Motor neuron (in vitro differentiated cells): ENCODE measurements at places on chromosomes 11 and 22. TPM values are rescaled to one million over a fixed set of nuclear protein-coding genes. Genes with fewer than 3 reads are reported as not detected.

GRCh38 chr22:28005513-28005912 lies 86.5 kb upstream of the PITPNB start:
- no peak for ATAC-seq

DNA sequence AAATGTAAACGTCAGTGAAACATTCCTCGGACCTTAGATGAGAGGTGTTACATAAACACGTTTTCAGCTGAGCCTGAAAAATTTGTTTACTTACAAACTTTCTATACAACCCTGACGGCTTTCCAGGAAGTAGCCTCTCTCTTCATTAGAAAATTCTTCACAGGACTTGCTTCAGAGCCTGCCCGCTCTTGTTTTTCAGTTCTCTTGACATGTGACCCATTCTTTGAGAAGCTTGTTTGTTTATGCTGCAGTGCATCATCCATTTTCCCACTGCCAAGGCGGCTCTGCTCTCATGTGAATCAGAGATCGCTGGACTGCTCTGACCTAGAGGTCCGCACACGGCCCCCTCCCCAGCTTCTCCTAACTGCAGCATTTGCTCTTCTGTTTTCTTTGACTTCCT lies 47.9 kb upstream of the ARHGAP42 start:
- ATAC-seq, result no peak

GRCh38 chr22:50517495-50518260 lies 7.7 kb downstream of the SCO2 start:
- ATAC-seq, result no peak

- no peak for ATAC-seq
These were observed 7.8 kb downstream of the ADAMTS8 start for GRCh38 chr11:130420478-130421198.

Gene MS4A7
- 2.5 TPM in 1 of 2 replicates, not detected in the other for total RNA-seq

Gene BBOX1
- total RNA-seq, result 0.23 and 0.38 TPM in 2 replicates
